ENCODE measurements at places on chromosomes 6 and 20.

DNA sequence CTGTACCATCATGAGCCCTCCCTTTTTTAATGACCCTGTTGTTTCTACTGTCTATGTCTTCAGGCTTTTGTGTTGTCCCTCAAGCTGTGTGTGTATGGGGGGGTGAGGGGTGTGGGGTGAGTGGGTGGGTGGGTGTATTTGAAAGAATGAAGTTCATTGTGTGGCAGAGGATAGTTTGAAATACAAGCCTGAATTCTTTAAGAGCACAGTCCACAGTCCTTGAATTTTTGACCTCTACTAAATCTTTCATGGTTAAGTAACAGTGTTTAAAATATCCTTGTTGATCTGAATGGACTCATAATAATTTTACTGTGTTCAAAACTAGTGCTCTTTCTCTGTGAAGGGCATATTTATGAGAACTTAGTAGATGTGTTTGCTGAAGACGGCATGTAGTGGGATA, 10.0 kb downstream of the MRAP2 start:
- no peak for DNase-seq

GRCh38 chr6:89350281-89350966, 2.1 kb downstream of the UBE2J1 start:
- no peak for DNase-seq

GRCh38 chr6:26426691-26427450, 13.4 kb upstream of the BTN3A3 start:
- DNase-seq = no peak

DNA sequence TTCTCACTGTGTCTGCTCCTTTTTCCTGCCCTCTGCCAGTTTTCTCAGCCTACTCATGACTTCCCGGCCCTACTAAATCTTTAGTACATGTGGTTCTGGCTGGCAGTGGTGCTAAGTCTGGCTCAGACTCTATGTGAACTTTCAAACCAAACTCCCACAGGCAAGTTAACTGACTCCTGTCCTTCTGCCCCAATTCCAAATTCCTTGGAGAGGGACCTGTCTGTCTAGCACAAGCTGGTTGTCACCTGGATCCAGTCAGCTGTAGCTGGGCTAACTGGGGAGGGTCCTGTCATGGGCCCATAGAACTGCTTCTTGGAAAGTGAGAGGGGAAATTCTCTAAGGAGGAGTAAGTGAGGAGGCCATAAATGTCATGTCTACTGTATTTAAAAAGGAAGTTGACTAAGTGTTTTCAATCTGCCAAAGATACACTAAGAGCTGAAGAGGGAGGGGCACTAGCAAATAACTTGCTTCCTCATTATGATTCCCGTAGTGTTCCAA, 240.1 kb downstream of the KCNQ5 start:
- no peak for DNase-seq

DNA sequence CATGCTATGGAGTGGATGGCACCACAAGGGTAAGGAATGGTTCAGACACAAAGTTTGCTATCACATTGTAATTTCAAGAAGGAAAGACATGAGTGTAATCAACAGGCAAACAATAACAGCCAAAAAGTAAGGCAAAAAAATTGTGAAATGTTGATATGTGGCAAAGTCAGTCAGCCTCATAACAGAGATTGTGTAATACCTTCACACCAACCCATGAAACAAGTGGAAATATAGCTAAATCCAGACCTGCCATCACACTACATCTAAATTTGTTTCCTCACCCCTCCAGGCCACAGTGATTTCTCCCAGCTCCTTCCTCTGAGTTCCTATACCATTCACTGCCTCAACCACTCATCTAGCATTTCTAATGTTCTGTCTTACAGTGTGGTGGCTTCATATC, 37.3 kb downstream of the SIM1 start:
- DNase-seq = no peak

DNA sequence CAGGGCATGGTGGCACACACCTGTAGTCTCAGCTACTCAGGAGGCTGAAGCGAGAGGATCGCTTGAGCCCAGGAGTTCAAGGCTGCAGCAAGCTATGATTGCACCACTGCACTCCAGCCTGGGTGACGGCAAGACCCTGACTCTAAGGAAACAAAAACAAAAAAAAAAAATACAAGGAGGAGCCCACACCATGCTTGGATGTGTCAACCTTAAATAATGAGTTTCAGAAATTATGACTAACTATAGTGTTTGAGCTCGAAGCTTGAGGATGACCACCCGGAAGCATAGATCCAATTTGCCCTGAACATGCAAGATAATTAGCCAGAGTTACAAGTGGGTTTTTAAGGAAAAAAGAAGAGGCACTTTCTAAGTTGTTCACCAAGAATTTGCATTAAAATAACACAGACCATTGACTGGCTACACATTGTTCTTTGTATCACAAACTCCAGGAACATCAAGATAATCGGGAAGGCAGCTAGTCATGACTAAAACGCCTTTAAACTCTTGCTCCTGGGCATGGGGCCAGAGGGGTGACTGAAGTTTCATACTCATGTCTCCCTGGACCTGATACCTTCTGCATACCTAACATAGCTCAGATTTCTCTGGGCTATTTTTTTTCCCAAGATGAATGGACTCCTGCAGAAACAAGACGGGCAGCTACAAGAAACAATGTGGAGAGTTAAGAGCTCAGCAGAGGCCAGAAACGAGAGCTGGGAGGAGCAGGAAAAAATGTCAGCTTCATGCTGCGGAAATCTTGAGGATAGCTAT, 289.6 kb downstream of the PREX1 start:
- DNase-seq = no peak

GRCh38 chr20:37263686-37264085, 2.1 kb upstream of the GHRH start:
- DNase-seq = no peak

DNA sequence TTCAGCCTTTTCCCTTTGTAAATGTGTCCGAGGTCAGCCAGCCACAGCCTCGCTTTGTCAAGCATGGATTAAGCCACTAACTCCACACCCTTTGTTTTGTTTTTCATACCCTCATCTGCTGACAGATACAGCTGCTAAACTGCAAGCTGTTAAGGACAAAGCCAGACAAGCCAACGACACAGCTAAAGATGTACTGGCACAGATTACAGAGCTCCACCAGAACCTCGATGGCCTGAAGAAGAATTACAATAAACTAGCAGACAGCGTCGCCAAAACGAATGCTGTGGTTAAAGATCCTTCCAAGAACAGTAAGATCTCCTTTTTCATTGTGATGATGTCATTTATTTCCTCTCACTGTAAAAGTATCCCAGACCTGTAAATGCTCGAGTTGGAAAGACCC, 269.3 kb downstream of the ARHGAP18 start:
- no peak for DNase-seq

- DNase-seq = no peak
Observed at GRCh38 chr6:34300332-34300751, 51.5 kb upstream of the SMIM29 start.

- no peak for DNase-seq
Observed at GRCh38 chr20:57980506-57980905, 247.9 kb downstream of the ANKRD60 start.

- no peak for DNase-seq
Observed at GRCh38 chr6:144364208-144364720, 79.1 kb downstream of the UTRN start.

DNA sequence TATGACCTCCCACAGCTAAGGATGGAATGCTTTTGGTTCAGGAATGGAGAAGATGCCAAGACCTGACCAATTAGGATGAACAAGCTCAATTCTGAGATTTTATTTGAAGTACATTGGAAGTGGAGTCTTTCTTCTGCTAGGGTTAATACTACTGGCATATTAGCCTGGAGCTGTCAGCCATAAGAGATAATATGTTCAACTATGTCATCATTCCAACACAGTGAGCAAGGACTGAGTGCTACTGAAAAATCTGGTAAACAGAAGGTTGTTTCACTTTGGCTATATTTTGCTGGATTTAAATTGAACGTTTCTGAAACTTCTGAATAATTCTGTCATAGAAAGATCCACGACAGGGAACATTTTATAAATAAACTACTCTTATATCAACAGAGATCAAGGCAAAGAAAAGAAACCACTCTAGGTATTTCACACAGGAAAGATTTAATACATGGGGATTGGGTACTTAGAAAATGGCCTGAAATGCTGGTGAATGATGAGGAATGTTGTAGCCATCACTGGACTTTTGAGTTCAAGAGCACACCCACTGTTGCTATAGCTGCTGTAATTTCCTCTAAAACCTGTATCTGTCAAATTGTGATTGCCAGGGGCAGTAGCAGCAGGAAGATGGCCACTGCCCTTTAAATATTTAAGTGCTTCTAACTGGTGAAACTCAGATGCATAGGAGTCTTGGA, 200.5 kb downstream of the PLCB4 start:
- no peak for DNase-seq

GRCh38 chr6:33373960-33374910, 17.4 kb upstream of the KIFC1 start:
- no peak for DNase-seq

DNA sequence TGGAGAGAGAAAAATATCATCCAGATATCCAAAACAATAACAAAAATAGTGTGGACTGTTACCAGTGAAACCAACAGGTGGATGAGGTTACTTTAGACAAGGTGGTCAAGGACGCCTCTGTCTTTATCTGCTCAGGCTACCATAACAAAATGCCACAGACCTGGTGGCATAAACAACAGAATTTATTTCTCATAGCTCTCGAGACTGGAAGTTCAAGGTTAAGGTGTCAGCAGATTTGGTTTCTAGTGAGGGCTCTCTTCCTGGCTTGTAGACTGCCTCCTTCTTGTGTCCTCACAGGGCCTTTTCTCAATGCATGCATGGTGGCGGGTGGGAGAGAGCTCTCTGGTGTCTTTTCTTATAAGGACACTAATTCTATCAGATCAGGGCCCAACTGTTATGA, 21.1 kb upstream of the LBP start:
- DNase-seq = no peak
